Caco-2 (cell line): ENCODE measurements at places on chromosomes 1 and 21. TPM values are rescaled to one million over a fixed set of nuclear protein-coding genes. Genes with fewer than 3 reads are reported as not detected.
A peak's percentile ranks its signal among the peaks of the same experiment; 100 is the strongest.

- DNase-seq: no peak
- H3K27me3 ChIP-seq: no peaks in the 10 kb centered on the region
- H3K4me1 ChIP-seq: no peaks in the 10 kb centered on the region
- no peak overlapping the region for H3K4me3 ChIP-seq
- H3K36me3 ChIP-seq: no peaks in the 10 kb centered on the region
- H3K27ac ChIP-seq: no peak overlapping the region
Observed at GRCh38 chr1:87959236-87959635, 630.6 kb downstream of the LMO4 start.

DNA sequence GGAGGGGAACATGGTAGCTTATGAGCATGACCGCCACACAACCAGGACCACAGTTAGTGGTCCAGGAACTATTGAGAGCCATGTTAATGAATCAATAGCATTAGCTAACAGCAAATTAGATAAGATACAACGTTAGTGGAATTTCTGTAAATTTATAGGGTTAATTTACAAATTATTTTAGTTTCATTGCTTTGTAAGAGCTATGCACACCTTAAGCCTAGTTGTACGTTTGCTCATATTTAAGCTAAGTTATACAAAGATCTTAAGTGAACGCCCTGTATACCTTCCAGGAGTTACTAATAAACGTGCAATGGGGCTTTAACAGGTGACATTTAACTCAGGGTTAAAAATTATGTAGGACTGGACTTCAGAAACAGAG lies 749 bp downstream of the EXOSC10 start:
- no peaks in the 10 kb centered on the region; the same call in 1 of the 2 replicates for H3K36me3 ChIP-seq
- H3K4me1 ChIP-seq: no peaks in the 10 kb centered on the region; the same call in 1 of the 2 replicates
- no peak for DNase-seq
- no peaks in the 10 kb centered on the region for H3K27me3 ChIP-seq
- H3K27ac ChIP-seq: peak overlapping the region; percentile 93
- peak overlapping the region; percentile 85 for H3K4me3 ChIP-seq

DNA sequence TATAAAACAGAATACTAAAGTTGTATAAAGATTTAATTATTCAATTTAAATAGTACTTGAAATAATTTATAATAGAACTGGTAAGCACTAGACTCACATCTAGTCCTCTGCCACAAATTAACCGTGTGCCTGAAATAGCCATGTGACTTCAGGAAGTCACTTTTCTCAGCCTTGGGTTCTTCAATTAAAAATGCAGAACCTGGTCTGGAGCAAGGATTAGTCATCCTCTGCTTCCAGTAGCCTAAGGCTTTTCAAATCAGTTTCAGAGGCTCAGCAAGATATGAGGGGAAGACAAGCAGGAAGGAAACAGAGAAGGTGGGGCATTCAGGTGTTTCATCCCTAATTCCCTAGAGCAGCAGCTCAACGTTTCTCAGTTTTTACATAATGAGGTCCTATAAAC lies 23.0 kb downstream of the DPH5 start:
- H3K36me3 ChIP-seq: no peaks in the 10 kb centered on the region
- H3K4me1 ChIP-seq: peaks cover 16% of the 10 kb centered on the region
- H3K27ac ChIP-seq: no peak overlapping the region
- no peak overlapping the region for H3K4me3 ChIP-seq
- no peaks in the 10 kb centered on the region for H3K27me3 ChIP-seq

Gene B3GALT2
- not detected in 2 replicates for total RNA-seq

GRCh38 chr1:59556802-59557548 lies 257.8 kb upstream of the HOOK1 start:
- DNase-seq: no peak
- H3K4me1 ChIP-seq: no peaks in the 10 kb centered on the region
- no peaks in the 10 kb centered on the region for H3K27me3 ChIP-seq
- no peak overlapping the region for H3K4me3 ChIP-seq
- H3K36me3 ChIP-seq: no peaks in the 10 kb centered on the region

GRCh38 chr1:214970016-214970415 lies 112.5 kb upstream of the KCNK2 start:
- no peak for DNase-seq
- H3K4me3 ChIP-seq: no peak overlapping the region
- H3K27me3 ChIP-seq: no peaks in the 10 kb centered on the region
